ENCODE measurements at places on chromosomes 16 and 17.

- no peak for DNase-seq
These were observed 45.0 kb downstream of the SOST start for GRCh38 chr17:43713494-43714162.

DNA sequence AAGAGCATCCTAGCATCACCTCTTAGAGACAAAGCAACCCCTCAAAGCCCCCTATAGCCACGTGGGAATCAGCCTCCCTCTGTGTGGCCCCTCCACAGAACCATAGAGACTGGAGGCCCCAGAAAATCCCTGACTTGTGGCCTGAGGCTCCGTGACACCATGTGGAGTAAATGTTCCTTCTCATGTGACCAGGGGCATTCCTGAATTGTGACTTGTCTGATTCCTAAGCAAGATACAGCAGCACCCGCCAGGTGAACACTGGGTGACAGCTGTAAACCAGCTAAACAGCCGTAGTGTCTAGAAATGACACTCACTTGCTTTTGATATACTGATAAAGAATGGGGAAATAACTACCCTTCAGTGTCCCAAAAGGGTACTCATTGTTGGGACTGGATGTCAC lies 79.0 kb downstream of the DYNLRB2 start:
- DNase-seq = no peak

DNA sequence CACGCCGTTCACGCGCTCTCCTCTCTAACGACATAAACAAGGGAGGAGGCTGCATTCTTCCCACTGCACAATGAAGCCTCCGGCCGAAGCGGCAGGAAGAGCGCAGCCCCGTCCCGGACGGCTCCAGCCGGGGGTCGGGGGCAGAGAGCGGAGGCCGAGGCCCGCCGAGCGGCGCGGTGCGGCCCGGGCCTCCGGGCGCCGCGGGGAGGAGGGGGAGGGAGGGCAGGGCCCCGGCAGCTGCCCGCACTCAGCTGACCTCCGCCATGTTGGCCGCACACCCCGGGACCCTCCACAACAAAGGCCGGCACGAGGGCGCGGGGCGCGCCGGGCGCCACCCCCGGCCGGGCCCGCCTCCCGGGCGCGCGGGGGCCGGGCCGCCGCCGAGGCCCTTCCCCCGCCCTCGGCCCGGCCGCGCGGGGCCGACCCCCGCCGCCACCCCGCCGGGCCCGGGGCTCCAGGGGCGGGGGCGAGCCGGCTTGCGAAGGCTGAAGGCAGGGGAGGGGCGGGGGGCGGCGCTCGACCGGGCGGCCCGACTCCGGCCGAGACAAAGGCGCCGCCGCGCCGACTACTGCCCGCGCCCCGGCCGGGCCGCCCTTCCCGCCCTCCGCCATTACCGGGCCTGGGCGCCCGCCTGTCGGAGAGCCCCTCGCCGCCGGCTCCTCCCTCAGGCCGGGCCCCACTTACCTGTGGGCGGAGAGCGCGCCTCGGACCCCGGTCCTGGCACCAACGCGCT lies 527 bp downstream of the SIAH1 start:
- DNase-seq = no peak

DNA sequence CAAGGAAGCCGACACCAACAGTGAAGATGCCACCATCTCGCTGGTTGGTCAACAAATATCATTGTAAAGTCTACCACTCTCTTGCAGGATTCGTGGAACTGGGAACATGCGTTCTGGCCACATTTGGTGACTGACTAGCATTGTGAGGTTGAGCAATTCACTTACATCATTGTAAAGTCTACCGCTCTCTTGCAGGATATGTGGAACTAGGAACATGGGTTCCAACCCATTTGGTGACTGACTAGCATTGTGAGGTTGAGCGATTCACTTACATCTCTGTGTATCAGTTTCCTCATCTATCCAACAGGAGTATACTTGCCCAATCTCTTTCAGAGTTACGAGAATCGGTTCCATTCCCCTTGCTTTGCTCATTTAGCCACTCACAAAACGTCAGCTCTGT lies 42.6 kb upstream of the RPH3AL start:
- no peak for DNase-seq

- no peak for DNase-seq
These were observed 23.7 kb downstream of the CLEC3A start for GRCh38 chr16:78045865-78046581.

DNA sequence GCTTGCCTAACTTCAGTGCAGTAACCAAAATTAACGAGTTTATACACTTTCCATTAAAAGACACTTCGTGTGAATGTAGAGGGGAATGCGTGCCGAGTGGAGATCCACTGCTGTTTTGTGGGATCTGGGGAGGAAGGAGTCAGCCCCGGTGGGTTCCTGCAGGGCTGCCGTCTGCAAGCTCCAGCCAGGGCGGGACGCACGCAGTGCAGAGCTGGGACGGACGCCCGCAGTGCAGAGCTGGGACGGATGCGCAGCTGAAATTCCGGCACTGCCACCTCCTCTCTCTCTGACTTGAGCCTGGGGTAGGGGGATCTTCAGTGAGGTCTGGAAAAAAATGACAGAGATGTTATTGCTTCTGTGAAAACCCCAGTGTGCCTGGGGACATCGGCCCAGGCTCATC lies 16.5 kb upstream of the ZC3H18 start:
- DNase-seq = no peak

DNA sequence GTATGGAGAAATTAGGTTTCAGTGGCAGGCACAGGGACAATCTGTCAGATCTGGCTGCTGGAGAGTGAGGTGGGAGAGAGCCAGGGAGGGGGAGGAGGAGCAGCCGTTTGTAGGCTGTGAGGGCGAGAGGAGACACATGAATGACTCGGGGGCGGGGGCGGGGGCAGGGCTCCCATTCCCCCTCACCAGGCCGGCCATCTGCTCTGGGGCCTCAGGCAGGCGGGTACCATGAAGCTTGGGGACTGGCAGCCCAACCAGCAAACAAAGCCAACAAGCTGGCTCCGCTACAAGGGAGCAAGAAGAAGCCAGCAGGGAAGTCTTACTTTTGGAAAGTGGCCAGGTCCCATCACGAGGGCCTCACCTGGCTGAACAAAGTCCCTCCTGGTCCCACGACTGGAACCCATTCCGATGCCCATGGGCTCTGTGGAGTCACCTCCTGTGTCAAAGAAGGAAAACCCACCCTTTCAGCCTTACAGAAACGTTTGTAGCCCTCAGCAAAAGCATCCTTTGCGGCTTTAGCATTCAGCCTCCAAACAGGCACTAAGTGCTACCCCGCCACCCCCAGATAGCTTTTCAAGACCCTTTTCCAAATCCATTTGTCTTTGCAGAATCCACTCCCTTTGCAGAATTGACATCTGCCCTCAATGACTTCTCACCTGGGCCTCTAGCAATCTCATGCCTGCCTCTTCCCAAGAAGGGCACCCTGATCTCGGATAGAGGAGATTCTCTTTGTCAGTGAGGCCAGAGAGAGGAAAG lies 9.2 kb upstream of the SSTR2 start:
- DNase-seq = no peak

GRCh38 chr17:73478768-73479424 lies 165.3 kb downstream of the SDK2 start:
- DNase-seq = no peak

DNA sequence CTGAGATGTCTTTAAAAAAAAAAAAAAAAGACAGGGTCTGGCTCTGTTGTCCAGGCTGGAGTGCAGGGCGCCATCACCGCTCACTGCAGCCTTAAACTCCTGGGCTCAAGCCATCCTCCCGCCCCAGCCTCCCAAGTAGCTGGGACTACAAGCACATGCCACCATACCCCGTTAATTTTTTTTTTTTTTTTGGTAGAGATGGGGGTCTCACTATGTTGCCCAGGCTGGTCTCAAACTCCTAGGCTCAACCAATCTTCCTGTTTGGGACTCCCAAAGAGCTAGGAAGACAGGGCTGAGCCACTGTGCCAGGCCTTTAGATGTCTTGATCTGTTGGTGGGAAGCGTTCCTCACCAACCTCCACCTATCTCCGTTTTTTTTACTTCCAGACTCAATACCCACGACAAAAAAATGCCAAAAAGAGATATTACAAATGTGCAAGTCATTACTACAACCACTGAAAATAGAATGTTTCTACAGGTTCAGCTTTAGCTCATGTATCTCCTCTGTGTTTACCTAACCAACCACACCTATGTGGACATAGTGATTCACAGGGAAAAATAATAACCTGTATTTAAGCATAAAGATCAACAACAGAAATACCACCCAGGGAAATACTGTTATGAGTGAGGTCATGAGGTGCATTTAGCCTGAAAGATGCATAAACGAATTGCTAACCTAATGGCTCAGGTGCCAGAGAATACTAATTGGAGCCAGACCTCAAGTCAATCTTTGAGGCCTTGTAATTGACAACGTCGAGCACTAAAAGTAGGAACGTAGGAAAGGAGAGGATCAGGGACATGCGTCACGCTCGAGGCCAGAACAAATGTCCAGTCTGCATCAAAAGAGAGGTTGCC lies 22.6 kb downstream of the NACA2 start:
- no peak for DNase-seq

DNA sequence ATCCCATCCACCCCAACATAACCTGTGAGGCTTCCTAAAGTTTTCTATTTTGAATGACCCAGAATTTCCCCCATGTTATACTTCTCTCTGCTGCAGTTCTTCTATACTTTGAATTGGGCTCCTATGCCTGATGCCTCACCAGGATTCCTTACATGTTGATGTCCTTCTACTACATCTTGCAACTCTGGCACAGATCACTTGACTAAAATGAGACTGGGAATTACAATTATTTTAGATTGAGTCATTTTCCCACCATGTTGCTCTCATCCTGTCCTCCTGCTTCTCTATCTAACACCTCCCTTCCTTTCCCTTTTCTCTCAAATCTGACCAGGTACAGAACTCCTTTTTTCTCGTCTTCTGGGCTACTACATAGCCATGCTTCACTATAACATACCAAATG lies 314.0 kb upstream of the KCNJ16 start:
- DNase-seq = no peak

GRCh38 chr17:29562615-29563014 lies 4.2 kb downstream of the ABHD15 start:
- DNase-seq = no peak

GRCh38 chr16:86584726-86585721 lies 6.7 kb downstream of the FOXL1 start:
- DNase-seq = no peak

- DNase-seq = no peak
These were observed 104.5 kb downstream of the CRLF3 start for GRCh38 chr17:30720013-30720471.

GRCh38 chr16:65665586-65665985 lies 543.7 kb upstream of the CDH11 start:
- no peak for DNase-seq

DNA sequence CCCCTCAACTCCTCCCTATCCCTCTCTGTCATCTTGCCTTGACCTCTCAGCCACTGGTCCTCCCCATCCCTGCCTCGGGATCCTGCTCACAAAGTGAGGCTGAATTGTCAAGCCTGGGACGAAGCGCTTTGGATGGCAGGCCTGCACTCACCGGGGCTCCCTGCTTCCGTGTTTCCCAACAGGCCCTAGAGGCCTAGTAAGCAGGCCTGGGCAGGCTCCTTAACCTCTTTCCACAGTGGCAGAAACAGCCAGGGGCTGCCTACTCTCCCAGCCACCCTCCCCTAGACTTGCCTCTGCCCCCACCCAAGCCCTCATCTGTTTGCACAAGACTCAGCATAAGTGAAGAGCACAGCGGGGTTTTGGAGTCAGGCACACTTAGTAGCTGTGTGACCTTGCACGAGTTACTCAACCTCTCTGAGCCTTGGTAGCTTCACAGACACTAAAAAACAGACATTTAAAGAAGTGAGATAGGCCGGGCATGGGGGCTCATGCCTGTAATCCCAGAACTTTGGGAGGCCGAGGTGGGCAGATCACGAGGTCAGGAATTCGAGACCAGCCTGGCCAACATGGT lies 5.0 kb upstream of the FADS6 start:
- no peak for DNase-seq

DNA sequence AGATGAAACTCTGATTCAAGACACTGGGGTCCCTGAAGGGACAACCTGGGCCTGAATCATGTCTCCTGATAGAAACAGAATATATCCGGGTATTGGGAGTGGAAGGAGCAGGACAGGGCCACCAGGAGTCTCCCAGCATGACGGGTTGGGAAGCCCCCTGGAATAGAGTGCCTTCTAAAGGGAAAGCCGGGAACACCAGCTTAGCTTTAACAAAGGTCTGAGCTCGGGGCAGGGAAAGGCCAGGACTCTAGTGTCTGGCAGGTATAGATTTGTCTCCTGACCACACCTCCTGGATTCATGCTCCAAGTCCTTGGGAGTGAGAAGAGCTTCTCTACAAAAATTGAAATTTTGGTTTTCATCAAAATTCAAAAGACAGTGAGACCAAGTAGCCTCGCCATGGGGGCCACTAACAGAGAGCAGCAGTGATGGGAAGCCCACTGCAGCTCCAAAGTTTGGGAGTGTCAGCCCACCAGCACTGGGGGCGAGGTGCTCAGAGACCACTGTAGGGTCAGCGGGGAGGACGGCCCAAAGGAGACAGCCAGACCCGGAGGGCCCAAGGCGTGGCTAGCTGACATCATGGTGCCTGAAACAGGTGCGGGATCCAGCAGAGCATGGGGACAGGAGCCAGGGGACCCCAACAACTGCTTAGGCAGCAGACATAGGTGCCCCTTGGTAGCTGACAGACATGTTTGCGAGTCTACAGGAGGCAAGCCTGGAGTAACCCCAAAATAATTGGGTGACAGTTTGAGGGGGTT lies 81.0 kb downstream of the C16orf78 start:
- no peak for DNase-seq

- peak; percentile 58 for DNase-seq
These were observed 12.1 kb downstream of the CFDP1 start for GRCh38 chr16:75420987-75421819.

DNA sequence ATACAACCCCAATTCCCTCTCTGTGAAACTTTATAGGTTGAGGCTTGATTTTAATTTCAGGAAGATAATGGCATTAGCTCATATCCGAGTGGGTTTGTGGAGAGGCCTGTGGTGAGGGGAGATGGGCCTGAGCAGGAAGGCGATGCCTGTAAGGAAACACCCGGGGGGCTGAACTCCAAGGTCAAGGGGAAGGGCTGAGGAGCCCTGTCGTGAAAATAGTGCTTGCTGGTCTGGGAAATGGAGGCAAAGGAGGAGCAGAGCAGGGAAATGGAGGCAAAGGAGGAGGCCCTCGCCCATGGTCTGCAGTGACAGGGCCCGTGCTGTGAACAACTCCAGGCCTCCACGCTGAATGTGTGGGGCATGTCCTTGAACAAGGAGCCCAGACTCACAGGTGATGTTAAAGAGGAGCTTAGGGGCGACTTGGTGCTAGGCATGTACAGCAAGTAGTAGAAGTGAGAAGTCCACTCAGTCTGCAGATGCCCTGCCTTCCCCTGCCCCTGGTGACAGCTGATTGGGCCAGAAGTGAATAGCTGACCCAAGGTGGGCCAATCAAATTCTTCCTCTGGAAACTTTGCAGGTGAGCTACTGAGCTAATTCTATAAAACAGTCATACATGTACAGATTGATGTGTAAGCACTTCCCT lies 38.1 kb downstream of the MRPS23 start:
- no peak for DNase-seq

GRCh38 chr17:81295031-81295675 lies at the start of gene SLC38A10:
SLC38A10 (minus strand) TSS chr17:81295307; CDS start chr17:81294921, 386 bp downstream.
- DNase-seq = peak; percentile 82

- no peak for DNase-seq
These were observed 82.3 kb downstream of the RPA1 start for GRCh38 chr17:1912146-1912545.

Measured in NCI-H2227 treated with DMSO at 0.1 percent for 48 hours (cell line).